ENCODE measurements at places on chromosomes 3 and 15.

- no peak for DNase-seq
Measured at GRCh38 chr15:74259292-74259648, 23.1 kb downstream of the CCDC33 start.

- DNase-seq = no peak
Measured at GRCh38 chr3:39379778-39380155, 3.4 kb upstream of the SLC25A38 start.

DNA sequence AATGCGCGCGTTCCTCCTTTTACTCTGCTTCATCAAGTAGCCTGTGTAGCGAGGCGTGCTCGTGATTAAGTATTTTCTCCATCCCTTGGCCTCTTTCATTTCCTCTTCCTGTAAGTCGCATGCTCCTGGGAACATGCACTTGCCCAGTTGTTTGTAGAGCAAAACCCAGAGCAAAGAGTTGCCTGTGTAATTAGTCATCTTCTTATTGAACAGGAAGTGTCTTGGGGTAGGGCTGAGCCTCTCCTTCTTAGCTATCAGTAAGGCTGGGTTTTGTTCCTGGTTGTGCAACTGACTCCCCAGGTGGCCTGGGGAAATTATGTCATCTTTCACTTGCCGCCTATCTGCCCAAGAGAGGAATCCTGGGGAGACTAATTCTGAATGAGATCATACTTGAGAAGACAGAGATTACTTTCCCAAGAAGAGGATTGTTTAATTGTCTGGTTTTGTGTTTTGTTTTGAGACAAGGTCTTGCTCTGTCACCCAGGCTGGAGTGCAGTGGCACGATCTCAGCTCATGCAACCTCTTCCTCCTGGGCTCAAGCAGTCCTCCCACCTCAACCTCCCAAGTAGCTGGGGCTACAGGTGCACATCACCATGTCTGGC is 14.9 kb downstream of the LIPH start:
- peak; percentile 70 for DNase-seq

DNA sequence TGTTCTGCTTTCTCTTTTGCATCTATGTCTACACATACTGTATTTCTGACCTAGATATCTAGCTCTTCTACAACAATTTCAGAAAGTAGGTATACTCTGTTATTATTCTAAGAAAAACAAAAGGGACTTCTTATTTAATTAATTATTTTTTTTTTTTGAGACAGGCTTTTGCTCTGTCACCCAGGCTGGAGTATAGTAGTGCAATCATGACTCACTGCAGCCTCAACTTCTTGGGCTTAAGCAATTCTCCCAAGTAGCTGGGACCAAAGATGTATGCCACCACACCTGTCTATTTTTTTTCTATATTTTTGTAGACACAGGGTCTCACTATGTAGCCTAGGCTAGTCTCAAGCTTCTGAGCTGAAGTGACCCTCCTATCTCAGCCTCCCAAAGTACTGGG is 130.6 kb downstream of the MBNL1 start:
- DNase-seq = peak; percentile 65

DNA sequence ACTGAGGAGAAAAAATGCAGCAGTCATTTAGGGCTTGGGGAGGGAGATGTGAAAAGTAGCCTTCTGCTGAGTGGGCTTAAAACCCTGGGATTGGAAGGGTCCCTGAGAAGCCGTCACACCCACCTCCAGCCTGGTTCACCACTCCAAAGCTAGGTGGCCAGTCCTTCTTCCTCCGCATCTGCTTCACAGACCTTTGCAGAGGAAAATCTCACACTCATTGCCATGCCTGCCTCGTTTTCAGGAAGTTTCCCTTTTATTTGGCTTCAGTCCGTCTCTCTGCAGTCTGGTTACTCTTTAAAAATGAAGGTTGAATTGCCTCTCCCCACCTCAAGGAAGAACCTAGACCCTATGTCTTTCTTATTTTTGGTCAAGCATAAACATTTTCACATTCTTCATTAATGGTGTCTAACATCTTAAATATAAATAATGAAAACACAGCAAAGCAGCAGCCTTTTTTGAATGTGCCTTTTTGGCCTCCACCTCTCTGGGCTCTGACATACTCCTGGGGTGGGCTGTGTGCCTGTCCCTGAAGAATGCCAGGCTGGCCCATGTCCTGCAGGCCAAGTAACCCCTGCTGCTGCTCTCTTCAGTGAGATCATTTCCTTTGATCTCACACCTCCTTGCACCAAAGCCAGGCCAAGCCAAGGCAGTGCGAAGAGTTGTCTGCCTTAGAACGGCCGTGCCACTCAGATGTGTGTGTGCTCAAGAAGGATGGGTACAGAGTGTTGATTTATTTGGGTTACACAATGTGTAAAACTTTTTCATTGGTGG is 11.0 kb downstream of the MRAS start:
- DNase-seq = no peak

DNA sequence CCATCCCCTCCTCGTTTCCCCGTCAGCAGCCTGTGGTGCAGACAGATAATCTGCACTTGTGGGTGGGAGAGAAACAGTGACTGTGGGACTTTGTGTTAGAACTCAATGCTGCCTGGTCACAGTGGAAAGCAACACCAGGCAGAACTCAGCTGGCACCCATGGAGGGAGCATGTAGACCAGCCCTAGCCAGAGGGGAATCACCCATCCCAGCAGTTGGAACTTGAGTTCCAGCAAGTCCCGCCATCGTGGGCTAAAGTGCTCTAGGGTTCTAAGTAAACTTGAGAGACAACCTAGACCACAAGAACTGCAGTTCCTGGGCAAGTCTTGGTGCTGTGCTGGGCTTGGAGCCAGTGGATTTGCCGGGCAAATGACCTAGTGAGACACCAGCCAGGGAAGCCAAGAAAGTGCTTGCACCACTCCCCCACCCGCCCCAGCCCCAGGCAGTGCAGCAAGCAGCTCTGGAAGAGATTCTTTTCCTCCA is 24.4 kb downstream of the ISG20 start:
- DNase-seq = no peak

DNA sequence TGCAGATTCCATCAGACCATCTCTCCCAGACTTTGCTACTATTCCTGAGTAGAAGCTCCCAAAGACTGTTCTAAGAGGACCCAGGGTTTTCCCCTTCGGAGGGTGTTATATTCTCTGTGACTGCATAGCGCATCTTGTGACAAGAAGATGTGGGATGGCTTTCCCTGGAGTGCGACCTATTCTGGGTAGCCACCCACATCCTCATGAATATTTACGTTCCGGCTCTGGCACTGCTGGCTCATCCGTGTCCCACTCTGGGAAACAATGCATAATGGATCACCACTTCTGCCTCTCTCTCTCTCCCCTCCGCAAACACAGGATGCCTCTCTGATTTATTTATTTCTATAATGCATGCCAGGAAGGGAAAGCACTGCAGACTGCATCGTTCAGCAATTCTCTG is 166.1 kb downstream of the PYDC2 start:
- DNase-seq = no peak

GRCh38 chr3:125525153-125525552 is 5.2 kb upstream of the SNX4 start:
- DNase-seq = no peak
